ENCODE measurements at places on chromosomes 11 and 22. TPM values are rescaled to one million over a fixed set of nuclear protein-coding genes. Genes with fewer than 3 reads are reported as not detected.

The OR10D3 gene
- not detected for total RNA-seq

The PIH1D2 gene
- 1.3 TPM for total RNA-seq

The MFRP gene
- total RNA-seq, result not detected

The DHCR7 gene
- total RNA-seq, result 42.4 TPM

The ADAMTS8 gene
- total RNA-seq, result 0.53 TPM

The UPK2 gene
- total RNA-seq, result not detected

The SIAE gene
- 21.9 TPM for total RNA-seq
